Suppressor macrophage treated with lipopolysaccharide for 1 hour (primary cell): ENCODE measurements at places on chromosomes 6 and 20.

- DNase-seq: peak; percentile 31
Observed at GRCh38 chr6:150528648-150529285, 70.9 kb upstream of the PLEKHG1 start.

DNA sequence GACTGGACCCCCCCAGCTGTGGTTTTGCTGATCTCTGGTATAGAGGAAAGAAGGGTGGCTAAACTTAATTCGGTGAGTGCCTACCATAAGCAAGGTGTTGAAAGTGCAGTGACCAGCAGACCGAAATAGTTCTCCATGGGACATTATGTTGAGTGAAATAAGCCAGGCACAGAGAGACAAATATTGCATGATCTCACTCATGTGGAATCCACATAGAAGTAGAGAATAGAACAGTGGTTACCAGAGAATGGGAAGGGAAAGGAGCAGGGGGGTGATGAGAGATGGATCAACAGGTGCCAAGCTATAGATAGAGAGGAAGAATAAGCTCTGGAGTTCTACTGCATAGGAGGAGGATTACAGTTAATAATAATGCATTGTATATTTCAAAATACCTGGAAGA is 9.7 kb upstream of the GCNT2 start:
- DNase-seq: no peak

GRCh38 chr6:125834348-125834747 is 43.6 kb downstream of the NCOA7 start:
- no peak for DNase-seq

GRCh38 chr6:117976030-117976651 is 69.1 kb downstream of the SLC35F1 start:
- DNase-seq: peak; percentile 60

- no peak for DNase-seq
Observed at GRCh38 chr6:34661357-34661756, 35.2 kb downstream of the ILRUN start.

DNA sequence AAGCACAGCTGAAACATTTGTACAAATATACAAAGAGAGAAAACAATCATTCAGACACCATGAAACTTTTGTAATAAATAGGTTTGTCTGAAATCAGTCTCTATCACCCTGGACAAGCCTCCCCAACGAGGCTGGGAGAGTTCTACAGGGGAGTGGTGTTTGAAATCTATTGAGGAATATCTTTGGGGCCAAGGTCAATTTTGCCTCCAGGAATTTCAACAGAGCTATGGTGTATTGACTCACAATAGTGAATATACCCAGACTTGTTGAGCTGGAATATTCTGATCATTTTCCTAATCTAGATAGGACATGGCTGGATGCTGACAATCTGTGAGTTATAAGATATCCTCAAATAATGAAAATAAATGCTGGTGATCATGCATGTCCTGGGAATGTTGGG is 51.5 kb upstream of the ENPP5 start:
- DNase-seq: no peak

DNA sequence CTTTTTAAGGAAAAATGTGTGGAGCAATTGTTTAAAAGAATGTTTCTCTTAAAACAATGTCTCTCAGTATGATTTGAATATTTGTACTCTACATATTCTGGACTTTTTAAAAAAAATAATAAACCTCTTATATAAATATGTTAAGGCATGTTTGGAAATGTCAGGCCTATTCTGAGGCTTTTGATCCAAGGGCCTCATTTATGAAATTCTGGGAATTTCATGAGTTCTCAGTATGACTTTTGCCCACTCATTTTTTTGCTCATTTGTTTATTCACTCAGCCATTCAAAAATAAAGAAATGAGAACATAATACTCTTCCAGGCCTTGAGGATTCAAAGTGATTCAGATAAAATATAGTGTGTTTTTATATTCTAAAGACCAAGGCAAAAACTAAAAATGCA is 60.4 kb downstream of the DOK5 start:
- peak; percentile 34 for DNase-seq
